ENCODE measurements at places on chromosomes 1 and 21.

DNA sequence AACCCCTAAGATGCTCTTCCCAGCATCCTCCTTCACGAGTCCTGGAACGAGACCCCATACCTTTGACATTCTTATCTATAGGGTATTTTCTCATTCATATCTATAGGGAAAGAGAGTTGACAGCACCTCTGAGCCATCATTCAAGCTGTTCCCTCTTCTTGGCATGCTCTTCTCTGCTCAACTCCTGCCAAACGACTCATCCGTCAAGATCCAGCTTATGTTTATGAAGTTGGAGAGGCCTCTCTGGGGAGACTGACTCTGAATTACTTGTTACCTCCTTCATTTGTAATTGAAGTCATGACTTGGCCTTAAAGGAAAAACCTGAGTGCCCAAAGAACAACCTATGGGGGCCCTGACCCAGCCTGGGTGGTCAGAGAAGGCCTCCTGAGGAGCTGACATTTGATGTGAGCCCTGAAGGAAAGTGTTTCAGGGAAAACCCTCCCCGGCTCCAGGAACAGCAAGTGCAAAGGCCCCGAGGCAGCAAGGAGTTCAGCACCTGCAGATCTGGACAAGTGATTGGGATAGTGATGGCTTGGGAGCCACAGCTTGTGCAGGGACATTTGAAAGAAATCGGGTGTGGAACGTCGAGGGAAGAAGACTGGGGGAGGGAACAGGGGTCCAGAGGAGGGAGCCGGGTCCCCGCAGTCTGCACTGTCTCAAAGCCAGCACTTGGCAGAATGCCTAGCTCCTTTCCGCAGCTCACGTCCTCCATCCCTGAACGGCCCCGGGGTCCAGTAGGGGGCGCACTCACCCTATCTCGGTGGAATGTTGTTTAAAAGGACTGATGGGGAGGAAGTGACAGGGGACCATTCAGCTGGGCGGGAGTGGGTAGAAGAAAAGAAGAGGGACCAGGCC is 14.0 kb upstream of the CDA start:
- no peak for DNase-seq

GRCh38 chr21:36064085-36064460 is 3.7 kb upstream of the SETD4 start:
- no peak for DNase-seq

DNA sequence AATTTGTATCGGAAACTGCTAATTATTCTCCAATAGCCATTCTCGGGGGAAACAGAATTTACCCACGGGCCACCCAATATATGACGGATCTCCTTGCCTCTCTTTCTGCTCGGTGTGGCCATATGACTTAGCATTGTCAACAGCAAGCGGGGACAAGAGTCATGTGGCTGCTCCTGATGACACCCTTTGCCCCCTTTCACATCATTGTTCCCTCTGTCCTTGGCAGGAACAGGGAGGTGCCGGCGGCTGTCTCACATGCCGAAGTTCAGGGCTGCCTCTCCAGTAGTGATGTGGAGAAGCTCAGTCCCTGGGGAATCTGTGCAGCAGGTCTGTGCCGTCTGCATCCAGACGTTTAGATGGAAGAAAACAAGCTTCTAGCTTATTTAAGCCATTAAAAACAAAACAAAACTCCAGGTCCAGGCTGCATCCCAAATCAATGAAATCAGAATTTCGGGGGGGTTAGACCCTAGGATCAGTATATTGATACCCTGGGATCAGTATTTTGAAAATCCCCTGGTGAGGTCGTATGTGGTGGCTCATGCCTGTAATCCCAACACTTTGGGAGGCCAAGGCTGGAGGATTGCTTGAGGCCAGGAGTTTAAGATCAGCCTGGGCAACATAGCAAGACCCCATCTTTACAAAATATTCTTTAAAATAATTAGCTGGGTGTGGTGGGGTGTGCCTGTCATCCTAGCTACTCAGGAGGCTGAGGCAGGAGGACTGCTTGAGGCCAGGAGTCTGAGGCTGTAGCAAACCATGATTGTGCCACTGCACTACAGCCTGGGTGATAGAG is 10.8 kb downstream of the MYOM3 start:
- DNase-seq = no peak

DNA sequence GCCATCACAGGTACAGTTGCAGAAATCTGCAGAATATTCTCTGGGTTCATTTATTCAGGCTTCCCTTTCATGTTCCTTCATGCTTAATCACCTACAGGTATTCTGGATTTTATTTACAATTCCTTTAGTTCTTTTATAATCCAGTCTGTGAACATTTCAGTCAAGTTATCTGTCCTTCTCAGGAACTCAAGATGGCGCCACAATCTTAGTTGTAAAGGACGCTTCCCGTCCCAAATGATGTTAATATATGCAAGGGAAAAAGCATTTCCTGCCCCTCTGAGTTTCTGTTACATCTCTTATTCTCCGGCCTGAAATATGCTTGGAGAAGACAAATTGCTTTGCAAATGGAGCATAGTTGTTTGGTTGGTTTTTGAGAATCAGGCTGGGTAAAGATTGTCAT is 19.3 kb downstream of the F3 start:
- no peak for DNase-seq

- DNase-seq = no peak
These were observed 30.3 kb downstream of the EPHX1 start for GRCh38 chr1:225840223-225840610.

DNA sequence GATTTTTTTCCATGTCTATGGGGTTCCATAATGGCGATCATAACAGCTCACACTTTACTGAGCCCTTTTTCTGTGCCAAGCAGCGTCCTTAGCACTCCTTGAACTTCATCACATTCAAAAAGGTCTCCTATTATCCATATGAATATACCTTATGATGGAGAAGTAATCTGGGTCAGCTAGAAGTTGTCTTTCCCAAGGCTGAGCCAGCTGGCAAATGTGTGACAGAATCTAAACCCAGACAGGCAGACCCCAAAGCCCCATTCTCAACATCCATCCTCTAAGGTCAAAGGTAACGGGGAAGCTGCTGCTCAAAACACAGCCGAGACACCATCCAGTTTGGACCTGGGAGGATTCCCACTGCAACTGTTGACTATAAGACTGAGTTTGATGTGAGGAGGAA is 249.6 kb downstream of the PRDM2 start:
- no peak for DNase-seq

DNA sequence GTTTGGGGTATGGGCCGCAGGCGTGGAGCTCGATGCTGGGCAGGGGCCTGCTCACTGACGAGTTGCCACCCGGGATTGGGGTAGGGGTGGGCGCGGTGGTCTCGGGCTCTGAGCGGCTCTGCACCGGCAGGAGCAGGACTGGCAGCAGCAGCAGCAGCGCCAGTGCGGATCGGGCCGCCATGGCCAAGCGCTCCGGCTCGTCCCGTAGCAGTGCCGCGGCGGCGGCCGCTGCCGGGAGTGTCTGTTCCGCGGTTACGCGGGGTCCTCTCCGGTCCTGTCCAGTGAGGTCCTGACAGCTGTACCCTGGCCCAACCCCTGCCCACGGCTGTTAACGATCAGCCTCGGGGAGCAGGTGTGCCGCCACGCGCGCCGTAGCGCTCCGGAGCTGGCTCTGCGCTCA is 26.5 kb downstream of the ADARB1 start:
- no peak for DNase-seq

All from astrocyte (in vitro differentiated cells and primary cell).